ENCODE measurements at places on chromosomes 7 and 10.

DNA sequence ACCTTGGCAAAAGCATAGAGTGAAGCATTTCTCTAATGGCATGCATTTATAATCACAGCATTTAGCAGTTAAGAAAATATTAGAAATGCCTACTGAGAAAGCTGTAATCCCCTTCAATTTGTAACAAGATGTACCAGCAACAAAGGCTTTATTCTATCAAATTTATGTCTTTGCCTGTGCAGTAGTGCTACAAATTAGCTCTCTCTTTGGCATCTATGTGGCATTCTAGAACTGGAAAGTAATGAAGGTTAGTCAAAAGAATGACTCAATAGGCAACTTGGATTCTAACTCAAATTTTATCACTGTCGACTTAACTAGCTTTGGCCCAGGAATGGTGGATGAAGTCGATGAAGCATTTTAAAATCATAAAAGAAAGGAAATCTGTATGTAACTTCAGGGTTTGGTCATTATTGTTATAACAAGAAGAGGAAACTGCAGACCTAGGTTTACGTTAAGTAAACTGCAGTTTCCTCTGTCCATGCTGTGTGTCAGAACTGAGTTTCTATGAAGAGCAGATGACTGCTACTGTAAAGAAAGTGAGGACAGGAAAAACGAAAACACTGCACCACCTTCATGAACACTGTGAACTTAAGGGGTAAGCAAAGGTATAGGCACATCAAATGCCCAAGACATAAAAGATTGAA, 140.0 kb downstream of the RAPGEF5 start:
- DNase-seq, result no peak

DNA sequence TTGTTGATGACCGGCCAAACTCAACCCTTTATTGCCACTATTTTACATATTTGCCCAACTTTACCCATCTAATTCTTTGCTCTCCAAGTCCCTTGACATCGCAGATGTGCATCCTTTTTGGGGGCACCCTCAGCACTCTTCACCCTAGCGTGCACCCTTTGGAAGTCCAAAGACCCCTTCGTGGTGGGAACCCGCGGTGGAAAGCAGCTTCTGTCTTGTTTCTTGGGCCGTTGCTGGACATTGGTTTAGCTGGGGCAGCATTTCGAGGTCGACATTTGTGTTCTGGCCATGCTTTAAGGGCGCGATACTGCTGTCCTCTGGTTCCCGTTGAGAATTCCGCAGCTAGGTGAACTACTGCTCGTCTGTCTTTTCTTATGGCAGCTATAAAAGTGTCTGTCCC, 326 bp upstream of the PAPOLB start:
- DNase-seq, result no peak

DNA sequence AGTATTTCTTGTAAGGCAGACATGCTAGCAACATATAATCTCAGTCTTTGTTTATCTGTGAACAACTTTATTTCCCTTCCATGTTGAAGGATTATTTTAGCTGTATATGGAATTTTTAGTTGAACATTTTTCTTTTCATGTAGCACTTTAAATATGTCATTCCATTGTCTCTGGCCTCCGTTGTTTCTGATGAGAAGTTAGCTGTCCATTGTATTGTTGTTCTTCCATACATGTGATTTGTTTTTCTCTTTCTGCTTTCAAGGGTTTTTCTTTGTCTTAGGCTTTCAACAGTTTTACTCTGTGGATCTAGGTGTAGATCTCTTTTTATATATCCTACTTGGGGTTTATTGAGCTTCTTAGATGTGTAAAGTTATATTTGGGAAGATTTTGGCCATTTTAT, 66.3 kb upstream of the COMTD1 start:
- no peak for DNase-seq

DNA sequence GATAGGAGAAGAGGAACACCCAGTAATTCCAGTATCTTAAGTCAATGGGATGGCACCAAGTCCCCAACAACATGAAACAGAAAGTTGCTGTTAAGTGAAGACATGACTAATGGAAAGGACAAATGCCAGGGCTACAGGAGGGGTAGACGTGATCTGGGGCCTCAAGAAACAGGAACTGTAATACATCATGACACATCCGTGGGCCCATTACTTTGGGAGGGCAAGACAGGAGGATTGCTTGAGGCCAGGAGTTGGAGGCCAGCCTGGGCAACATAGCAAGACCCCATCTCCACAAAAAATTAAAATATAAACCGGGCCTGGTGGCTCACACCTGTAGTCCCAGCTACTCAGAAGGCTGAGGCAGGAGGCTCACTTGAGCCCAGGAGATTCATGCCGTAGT, 408.6 kb upstream of the PRKCQ start:
- DNase-seq, result no peak

- no peak for DNase-seq
Measured at GRCh38 chr10:12993595-12993994, 7.9 kb downstream of the CCDC3 start.

Measured in NCI-H1417 treated with DMSO at 0.1 percent for 48 hours (cell line).